ENCODE measurements at places on chromosomes 2 and 18.
A peak's percentile ranks its signal among the peaks of the same experiment; 100 is the strongest.

GRCh38 chr2:209762563-209762962 lies 9.1 kb upstream of the UNC80 start:
- no peak for DNase-seq

GRCh38 chr2:72915907-72916742 lies 1.2 kb upstream of the EMX1 start:
- peak; percentile 60 for DNase-seq

GRCh38 chr2:186903216-186903615 lies 54.2 kb upstream of the ZSWIM2 start:
- no peak for DNase-seq

GRCh38 chr18:28711096-28711495 lies 534.2 kb upstream of the CDH2 start:
- no peak for DNase-seq

- DNase-seq = no peak
Observed at GRCh38 chr2:75870133-75870532, 159.4 kb upstream of the GCFC2 start.

- no peak for DNase-seq
Observed at GRCh38 chr2:241541564-241542277, 16.8 kb upstream of the BOK start.

DNA sequence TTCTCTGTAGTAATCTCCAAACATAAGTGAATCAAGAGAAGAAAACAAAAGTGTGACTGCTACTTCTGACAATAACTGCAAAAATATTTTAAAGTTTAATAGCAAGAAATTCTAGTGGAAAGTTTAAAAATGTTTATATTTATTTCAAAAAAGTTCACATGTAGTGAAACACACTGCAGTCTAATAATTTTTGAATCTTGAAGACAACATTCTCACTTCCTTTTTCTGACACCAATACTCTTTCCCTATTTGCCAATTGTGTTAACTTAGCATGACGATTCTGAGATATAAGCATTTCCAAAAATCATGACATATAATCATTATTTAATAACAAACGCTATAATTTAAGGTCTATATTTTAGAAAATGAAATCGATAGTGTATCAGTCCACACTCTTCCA lies 429.1 kb upstream of the PKDCC start:
- DNase-seq = no peak
